PC-9 (cell line): ENCODE measurements at places on chromosomes 4 and X. TPM values are rescaled to one million over a fixed set of nuclear protein-coding genes. Genes with fewer than 3 reads are reported as not detected.

- peak; percentile 55 for DNase-seq
- no peaks in the 10 kb centered on the region for H3K27me3 ChIP-seq
- H3K4me1 ChIP-seq = no peaks in the 10 kb centered on the region
- no peak overlapping the region for H3K27ac ChIP-seq
- H3K36me3 ChIP-seq = no peaks in the 10 kb centered on the region
These were observed 404.6 kb downstream of the PRDM5 start for GRCh38 chr4:120517966-120518365.

- peak; percentile 40 for DNase-seq
- no peaks in the 10 kb centered on the region for H3K36me3 ChIP-seq
- H3K27ac ChIP-seq = no peak overlapping the region
- H3K4me1 ChIP-seq = peaks cover 10% of the 10 kb centered on the region
- H3K27me3 ChIP-seq = no peaks in the 10 kb centered on the region; the same call in 1 of the 2 replicates
- H3K4me3 ChIP-seq = no peak overlapping the region
These were observed 124.2 kb downstream of the CAMK2D start for GRCh38 chr4:113637363-113637762.

DNA sequence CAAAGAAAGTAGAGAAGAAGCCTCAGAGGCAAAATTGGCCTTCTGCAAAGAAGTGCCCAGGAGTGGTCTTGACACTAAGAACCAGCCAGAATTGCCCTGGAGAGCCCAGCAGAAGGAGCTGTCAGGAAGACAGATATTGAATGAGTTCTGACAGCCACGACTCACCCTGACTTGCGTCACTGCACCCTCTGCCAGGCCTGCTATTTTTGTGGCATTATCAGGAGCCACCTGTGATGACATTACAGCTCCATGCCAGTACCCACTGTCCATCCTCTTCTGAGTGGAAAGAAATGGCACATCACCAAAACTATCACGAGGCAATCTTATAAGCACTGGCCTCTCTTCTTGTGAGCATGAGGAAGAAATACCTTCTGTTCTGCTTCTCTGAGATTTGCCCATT is 67.7 kb downstream of the SMIM20 start:
- H3K4me3 ChIP-seq = no peak overlapping the region
- H3K27me3 ChIP-seq = no peaks in the 10 kb centered on the region
- DNase-seq = no peak
- no peaks in the 10 kb centered on the region for H3K4me1 ChIP-seq
- no peak overlapping the region for H3K27ac ChIP-seq
- no peaks in the 10 kb centered on the region for H3K36me3 ChIP-seq

DNA sequence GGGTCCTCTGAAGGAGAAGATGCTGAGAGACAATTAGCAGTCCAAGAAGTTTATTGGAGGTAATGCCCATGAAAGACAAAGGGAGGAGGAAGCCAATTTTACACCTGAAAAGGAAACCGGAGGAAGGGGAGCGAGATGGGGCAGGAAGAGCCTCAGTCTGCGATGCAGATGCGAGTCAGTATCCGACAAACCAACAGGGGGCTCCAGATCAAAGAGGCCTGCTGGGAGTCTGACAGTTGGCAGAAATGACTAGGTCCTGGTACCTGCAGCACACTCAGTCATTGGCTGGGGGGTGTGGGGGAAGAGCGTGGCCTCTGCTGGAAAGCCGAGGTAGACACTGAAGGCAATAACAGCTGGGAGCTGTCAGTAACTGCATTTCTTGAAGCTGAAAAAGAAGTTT is 231.1 kb upstream of the CENPE start:
- DNase-seq = no peak
- no peaks in the 10 kb centered on the region for H3K27me3 ChIP-seq
- H3K27ac ChIP-seq = no peak overlapping the region
- no peak overlapping the region for H3K4me3 ChIP-seq

- H3K27ac ChIP-seq = no peak overlapping the region
- no peaks in the 10 kb centered on the region for H3K27me3 ChIP-seq
- peaks cover 10% of the 10 kb centered on the region; the same call in 1 of the 2 replicates for H3K4me1 ChIP-seq
- no peaks in the 10 kb centered on the region for H3K36me3 ChIP-seq
These were observed 161.0 kb downstream of the NSUN7 start for GRCh38 chr4:40910706-40911105.

TMEM150C gene
- 0.74 and 0.98 TPM in 2 replicates for total RNA-seq

DNA sequence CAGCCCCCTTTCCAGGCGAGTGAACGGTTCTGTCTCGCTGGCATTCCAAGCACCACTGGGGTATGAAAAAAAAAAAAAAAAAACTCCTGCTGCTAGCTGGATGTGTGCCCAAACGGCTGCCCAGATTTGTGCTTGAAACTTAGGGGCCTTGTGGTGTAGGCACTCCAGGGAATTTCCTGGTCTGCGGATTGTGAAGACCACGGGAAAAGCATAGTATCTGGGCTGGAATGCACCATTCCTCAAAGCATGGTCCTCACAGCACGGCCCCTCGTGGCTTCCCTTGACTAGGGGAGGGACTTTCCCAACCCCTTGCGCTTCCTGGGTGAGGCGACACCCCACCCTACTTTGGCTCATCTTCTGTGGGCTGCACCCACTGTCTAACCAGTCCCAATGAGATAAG is 516.8 kb upstream of the FAM241A start:
- H3K27ac ChIP-seq = no peak overlapping the region
- DNase-seq = no peak
- no peaks in the 10 kb centered on the region for H3K27me3 ChIP-seq
- no peaks in the 10 kb centered on the region for H3K4me1 ChIP-seq

ARHGEF38 gene
- total RNA-seq = 0.15 TPM in 1 of 2 replicates, not detected in the other
